ENCODE measurements at places on chromosomes 5 and 9. TPM values are rescaled to one million over a fixed set of nuclear protein-coding genes. Genes with fewer than 3 reads are reported as not detected.

DNA sequence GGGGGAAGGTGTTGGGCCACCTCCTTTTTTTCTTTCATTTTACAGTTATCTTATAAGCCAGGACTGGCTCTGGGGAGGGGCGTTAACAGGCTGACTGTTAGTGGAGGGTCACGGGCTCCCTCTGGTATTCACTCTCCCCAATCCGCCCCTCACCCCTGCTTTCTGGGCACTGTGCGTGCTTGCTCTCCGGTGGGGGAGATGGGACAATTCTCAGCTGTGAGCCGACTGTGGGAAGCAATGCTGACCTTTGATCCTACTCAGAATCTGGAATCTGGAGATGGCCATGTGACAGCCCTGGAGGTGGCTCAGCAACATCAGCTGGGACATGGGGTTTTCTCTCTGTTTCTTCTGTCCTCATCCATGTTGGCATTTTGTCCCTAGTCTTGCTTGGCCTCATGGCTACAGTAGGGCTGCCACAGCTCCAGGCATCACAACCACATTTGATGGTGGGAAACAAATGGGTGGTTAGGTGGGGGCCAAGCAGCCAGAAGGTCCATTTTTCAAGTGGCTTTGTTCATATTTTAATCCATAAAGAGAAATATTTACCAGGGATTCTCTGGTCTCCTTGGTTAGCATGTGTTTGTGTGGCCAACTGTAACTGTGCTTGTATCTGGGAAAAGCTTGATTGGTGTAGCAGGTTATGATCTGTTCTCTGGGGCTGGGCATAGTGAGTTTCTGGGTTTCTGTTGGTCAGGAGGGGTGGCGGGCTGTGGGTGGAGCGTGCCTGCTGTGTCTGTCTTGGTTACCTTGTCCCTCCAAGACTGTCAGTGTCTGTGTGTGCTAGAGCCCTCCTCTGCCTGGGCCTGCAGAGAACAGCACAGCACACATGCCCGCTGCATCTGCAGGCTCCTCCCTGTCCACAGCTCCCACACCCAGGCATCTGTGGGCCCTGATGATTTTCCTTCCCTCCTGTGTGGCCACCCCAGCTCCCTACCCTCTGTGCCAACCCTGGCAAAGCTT is 12.4 kb downstream of the WNK2 start:
- peaks cover 15% of the 10 kb centered on the region for H3K4me1 ChIP-seq
- no peaks in the 10 kb centered on the region for H3K36me3 ChIP-seq
- DNase-seq: no peak
- H3K27me3 ChIP-seq: no peaks in the 10 kb centered on the region
- no peak overlapping the region for H3K27ac ChIP-seq

DNA sequence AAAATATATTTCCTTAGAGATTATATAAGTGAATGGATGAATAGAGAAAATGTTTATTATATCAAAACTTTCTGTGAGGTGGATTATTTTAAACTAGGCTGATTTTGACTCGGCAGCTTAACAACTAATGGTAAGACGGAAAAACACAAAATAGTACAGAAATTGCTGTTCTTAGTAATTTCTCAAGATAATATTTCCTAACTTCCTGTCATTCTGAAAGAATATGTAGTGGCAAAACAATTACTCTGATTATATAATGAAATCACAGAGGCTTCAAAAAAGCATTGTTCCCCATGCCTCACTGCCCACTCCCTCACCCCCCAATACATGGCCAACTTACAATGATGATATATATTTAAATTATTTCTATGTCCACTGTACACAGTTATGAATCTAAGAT is 85.4 kb downstream of the YTHDC2 start:
- H3K4me3 ChIP-seq: no peak overlapping the region
- no peaks in the 10 kb centered on the region for H3K36me3 ChIP-seq
- H3K27me3 ChIP-seq: no peaks in the 10 kb centered on the region
- DNase-seq: no peak
- no peak overlapping the region for H3K27ac ChIP-seq

DNA sequence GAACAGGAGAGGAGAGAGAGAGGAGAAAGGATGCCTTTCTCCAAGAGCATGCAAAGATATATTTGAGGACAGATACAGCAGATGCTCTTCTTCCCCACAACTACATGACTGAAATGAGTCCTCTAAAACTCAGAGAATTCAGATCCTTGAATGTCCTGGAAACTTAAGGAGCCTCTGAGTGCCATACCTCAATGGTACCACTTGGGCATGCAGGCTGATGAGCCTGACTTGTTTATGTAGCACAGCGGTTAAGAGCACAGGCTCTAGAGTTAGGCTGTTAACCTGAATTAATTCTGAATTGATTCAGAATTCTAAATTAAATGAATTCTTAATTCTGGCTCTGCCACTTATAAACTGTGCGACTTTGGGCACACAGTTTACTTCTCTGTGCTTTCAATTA is 5.7 kb downstream of the PLPPR1 start:
- H3K27ac ChIP-seq: no peak overlapping the region
- H3K4me1 ChIP-seq: no peaks in the 10 kb centered on the region
- peaks cover 4% of the 10 kb centered on the region for H3K27me3 ChIP-seq
- DNase-seq: no peak
- H3K4me3 ChIP-seq: no peak overlapping the region
- no peaks in the 10 kb centered on the region for H3K36me3 ChIP-seq

GRCh38 chr5:6488021-6488420 is 39.4 kb downstream of the UBE2QL1 start:
- H3K27me3 ChIP-seq: no peaks in the 10 kb centered on the region
- H3K27ac ChIP-seq: no peak overlapping the region
- DNase-seq: no peak
- no peaks in the 10 kb centered on the region for H3K36me3 ChIP-seq
- peaks cover 44% of the 10 kb centered on the region for H3K4me1 ChIP-seq
- no peak overlapping the region for H3K4me3 ChIP-seq

- H3K4me1 ChIP-seq: no peaks in the 10 kb centered on the region
- no peak overlapping the region for H3K4me3 ChIP-seq
- no peaks in the 10 kb centered on the region for H3K36me3 ChIP-seq
- no peak for DNase-seq
- H3K27ac ChIP-seq: no peak overlapping the region
- H3K27me3 ChIP-seq: no peaks in the 10 kb centered on the region
Observed at GRCh38 chr9:37974506-37975173, 70.7 kb upstream of the SLC25A51 start.

- H3K4me3 ChIP-seq: no peak overlapping the region
- no peak overlapping the region for H3K27ac ChIP-seq
- H3K27me3 ChIP-seq: no peaks in the 10 kb centered on the region
- no peak for DNase-seq
Observed at GRCh38 chr9:96856363-96857286, 2.3 kb upstream of the ZNF782 start.

QRFP gene
- total RNA-seq: not detected

CDH6 gene
- total RNA-seq: 2.9 TPM

SPATA31C1 gene
- total RNA-seq: not detected

DMRT3 gene
- total RNA-seq: 0.24 TPM

All from gastrocnemius medialis (tissue), 4 donors.